ENCODE measurements at places on chromosomes 1 and 21.

GRCh38 chr21:39103689-39104088 is 79.6 kb downstream of the PSMG1 start:
- DNase-seq, result no peak

DNA sequence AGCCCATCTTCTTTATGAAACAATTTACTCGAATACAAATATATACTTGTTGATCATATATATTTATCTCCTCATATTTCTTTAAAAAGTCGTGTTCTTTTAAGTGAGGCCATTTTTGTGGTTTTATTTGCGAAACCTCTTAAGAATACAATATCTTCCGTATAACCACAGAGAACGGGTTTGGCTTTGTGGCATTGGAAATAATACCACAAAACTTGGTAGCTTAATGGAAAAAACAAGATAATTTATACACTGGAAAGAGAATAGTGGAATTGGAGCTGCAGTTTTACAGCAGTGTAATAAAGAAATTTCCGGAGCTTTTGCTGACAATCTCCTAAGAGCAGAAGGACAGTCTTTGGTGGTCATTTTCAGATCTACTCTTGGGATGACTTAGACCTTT is 29.4 kb downstream of the PTGFR start:
- DNase-seq, result no peak

DNA sequence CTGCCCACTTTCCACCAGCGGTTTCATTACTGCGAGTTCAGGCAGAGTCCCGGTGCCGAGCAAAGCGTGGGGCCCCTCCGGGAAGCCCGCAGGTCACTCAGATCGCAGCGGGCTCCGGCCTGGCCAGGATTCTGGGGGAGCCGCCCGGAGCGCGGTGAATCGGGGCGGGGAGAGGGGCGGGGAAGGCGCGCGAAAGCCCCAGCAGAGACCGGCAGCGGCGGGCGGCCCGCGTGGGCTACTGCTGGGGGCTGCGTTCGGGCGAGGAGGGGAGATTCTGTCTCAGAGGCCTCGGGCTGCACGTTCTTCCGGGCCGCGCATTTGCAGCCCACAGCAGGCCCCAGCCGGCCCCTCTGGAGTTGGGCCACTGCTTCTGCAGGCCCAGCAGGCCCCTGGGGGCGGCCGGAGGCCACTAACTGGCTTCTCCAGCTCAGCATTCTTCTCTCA is 64.7 kb downstream of the SCCPDH start:
- DNase-seq, result no peak

GRCh38 chr1:11023201-11023600 is 10.7 kb downstream of the TARDBP start:
- DNase-seq, result no peak
